ENCODE measurements at places on chromosomes 3 and 15.

DNA sequence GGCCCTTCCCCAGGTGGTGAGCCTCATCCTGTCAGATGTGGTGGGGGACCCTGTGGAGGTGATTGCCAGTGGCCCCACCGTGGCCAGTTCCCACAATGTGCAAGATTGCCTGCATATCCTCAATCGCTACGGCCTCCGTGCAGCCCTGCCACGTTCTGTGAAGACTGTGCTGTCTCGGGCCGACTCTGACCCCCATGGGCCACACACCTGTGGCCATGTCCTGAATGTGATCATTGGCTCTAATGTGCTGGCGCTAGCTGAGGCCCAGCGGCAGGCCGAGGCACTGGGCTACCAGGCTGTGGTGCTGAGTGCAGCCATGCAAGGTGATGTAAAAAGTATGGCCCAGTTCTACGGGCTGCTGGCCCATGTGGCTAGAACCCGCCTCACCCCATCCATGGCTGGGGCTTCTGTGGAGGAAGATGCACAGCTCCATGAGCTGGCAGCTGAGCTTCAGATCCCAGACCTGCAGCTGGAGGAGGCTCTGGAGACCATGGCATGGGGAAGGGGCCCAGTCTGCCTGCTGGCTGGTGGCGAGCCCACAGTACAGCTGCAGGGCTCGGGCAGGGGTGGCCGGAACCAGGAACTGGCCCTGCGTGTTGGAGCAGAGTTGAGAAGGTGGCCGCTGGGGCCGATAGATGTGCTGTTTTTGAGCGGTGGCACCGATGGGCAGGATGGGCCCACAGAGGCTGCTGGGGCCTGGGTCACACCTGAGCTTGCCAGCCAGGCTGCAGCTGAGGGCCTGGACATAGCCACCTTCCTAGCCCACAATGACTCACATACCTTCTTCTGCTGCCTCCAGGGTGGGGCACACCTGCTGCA is 4.8 kb downstream of the GLYCTK start:
- DNase-seq = no peak

- no peak for DNase-seq
These were observed 38.2 kb downstream of the TIMP4 start for GRCh38 chr3:12120374-12121140.

DNA sequence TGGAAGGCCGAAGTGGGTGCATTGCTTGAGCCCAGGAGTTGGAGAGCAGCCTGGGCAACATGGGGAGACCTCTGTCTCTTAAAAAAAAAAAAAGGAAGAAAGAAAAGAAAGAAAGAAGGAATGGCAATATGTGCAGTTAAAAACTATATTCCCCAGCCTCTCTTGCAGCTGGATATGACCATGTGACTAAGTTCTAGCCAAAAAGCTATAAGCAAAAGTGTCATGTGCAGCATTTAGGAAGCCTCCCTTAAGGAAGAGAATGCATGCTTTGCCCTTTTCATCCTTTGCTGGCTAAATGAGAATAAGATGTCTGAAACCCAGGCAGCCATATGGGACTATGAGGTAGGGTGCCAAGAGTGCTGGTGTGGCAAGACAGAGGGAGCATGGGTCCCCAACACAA is 21.8 kb downstream of the CYP19A1 start:
- DNase-seq = no peak

GRCh38 chr15:28891588-28891987 is 5.8 kb downstream of the APBA2 start:
- no peak for DNase-seq

- no peak for DNase-seq
These were observed 414.3 kb downstream of the RBMS3 start for GRCh38 chr3:29695201-29695600.

DNA sequence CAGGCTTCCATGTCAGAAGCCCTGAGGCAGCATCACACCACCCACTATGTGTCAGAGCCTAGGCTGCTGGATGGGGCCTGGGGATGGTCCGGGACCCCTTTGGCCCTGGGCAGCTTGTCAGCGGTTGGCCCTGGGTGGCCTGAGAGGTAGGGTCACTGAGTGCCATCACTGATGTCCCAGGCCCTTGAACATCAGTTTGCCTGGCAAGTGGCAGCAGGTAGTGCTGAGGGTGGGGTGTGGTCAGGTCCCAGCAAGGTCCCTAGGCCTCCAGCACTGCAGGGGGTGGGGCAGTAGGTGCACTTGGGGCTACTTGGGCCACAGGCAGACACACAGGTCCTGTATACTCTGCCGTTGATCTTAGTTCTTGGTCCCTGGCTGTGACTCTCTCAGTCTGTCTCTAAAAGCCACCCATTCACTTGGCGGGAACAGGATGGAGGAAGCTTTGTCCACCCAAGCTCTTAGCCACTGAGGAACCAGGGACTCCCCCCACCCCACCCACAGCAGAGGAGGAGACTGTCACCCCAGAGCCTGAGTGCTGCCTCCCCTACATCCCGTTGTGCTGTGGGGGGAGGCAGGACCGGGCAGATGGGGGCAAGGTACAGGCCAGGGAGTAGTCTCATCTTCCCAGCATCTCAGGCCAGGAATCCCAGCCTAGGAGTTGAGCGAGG is 5.8 kb downstream of the GNAI2 start:
- no peak for DNase-seq

DNA sequence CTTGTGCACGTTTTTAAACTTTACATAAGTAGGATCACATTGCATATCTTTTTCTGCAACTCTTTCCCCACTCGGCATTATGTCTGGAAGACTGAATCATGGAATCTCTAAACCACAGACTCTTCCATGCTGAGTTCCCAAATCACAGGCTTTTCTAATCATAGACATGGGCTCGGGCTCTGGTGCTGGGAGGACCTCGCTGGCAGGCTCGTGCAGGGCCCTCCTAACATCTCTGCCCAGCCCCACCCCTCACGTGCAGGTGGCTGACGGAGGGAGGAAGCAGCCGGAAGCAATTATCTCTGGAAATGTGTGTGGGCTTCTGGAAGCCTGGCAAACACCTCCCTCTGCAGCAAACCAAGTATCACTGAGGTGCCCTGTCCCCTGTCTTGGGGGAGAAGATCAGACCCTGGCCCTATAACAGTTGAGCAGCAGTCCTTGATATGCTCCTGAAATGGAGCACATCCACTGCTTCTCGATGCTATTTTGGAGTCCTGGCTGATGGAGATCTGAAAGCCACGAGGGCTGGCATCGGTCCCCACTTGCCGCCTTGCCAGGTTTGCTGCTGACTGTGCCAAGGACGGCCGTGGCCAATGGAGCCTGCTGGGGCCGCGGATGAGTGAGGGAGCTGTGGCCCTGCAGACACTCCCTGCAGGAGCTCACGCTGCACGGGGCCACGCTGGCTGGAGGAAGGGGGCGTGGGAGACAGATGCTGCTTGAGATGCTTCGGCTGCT is 4.4 kb upstream of the IQSEC1 start:
- DNase-seq = no peak

All from CD4-positive, alpha-beta T cell treated with Interleukin-17A for 4 hours (primary cell).